ENCODE measurements at places on chromosomes 5 and 9.

- no peak for DNase-seq
These were observed 25.4 kb upstream of the RNF20 start for GRCh38 chr9:101508211-101508610.

GRCh38 chr5:180618487-180618828 lies 27.2 kb upstream of the SCGB3A1 start:
- no peak for DNase-seq

- DNase-seq, result no peak
These were observed 381.4 kb upstream of the CD180 start for GRCh38 chr5:67578011-67578410.

GRCh38 chr5:93578813-93579691 lies 2.0 kb downstream of the NR2F1-AS1 start:
- peak; percentile 64 for DNase-seq

GRCh38 chr5:87916320-87916719 lies 352.3 kb downstream of the TMEM161B start:
- DNase-seq, result no peak

Data from nephron progenitor cell (in vitro differentiated cells).